NCI-H510A (cell line): ENCODE measurements at places on chromosomes 12 and 14.

- DNase-seq: no peak
These were observed at the start of gene CD69 for GRCh38 chr12:9760699-9761418. Gene CD69, minus strand, starts transcription at chr12:9760901. Its CDS starts 81 bp downstream, at chr12:9760820.

DNA sequence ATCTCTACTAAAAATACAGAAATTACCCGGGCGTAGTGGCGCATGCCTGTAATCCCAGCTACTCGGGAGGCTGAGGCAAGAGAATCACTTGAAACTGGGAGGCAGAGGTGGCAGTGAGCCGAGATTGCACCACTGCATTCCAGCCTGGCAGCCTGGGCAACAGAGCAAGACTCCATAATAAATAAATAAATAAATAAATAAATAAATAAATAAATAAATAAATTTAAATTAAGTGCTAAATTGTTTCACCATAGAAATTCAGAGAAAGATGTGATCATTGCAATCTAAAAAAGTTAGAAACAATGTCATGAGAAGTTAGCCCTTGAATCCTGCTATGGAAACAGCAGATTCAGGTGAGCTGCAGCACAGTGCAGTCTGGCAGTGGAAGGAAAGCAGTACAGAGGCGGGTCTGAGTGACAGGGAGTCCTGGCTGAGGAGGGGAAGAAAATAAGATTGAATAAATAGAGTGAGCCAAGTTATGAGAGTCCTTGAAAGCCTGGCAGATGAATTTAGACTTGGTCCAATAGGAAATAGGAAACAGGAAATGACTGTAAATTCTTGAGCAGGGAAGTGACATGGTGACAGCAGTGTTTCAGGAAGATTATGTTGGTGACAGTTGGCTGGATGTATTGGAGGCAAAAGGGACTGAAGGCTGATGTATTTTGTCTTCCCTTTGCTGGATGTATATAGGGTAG, 241.5 kb downstream of the GXYLT1 start:
- DNase-seq: no peak

DNA sequence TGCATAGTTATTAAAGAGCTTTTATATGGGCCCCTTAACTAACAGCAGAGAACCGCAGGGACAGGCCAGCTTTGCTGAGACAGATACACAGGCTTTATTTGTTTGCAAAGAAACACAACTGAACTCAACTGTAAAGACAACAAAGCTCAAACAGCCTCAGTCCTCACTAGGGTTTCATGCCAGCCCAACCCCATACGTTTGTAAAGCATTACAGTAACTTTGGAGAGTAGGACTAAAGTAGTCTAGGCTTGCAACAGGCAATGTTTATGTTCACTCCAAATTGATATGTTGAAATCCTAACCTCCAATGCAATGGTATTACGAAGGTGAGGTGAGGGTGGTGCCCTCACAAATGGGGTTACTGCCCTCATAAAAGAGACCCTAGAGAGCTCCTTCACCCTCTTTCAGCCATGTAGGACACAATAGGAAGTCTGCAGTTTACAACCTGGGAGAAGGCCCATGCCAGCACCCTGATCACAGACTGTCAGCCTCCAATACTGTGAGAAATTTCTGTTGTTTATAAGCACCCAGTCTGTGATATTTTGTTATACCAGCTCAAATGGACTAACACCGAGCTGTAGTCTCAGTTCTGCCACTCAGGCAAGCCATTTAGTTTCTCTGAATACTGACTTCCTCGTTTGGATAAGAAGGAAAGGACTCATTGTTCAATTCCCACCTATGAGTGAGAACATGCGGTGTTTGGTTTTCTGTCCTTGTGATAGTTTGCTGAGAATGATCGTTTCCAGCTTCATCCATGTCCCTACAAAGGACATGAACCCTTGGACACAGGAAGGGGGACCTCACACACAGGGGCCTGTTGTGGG, 35.2 kb downstream of the PPM1H start:
- DNase-seq: no peak

DNA sequence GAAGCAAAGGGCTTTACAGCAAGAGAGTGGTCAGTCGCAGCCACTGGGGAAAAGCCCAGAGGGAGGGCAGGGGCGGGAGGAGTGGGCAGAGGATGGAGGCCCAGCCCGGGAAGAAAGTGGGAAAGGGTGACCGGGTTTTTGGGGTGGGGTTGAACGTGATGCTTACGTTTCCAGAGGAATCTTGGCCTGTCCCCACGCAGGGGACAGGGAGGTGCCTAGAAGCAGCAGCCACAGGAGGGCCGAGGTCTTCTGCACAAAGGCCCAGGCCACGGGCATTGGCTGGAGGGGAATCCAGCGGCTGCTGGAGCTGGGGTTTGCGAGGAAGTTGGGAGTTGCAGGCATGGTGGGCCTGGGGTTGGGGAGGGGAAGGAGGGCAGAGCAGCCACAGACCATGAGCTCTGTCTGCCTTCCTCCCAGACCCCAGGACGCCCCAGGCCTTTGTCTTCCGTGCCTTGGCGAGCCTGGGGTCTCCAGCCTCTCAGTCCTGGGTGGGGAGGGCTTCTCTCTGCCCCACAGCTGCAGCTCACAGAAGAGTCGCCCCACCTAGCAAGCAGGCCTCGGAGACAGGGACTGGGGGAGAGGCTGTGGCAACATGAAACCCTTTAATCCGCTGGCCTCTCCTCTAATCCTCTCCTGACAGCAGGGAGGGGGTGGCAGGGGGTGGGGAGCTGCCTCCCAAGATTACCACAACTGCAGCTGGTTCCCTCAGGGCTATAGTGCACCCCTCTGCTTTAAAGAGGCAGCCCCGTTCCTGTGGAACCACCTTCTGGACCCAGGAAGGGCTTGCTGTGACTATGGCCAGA, at the start of gene CACNA2D4:
Gene CACNA2D4, minus strand, starts transcription at position 572 of the 803 bp plus-strand sequence. Its CDS starts 179 bp downstream, at position 393.
- no peak for DNase-seq

GRCh38 chr12:116879509-116880212, 1.6 kb downstream of the HRK start:
- DNase-seq: no peak

DNA sequence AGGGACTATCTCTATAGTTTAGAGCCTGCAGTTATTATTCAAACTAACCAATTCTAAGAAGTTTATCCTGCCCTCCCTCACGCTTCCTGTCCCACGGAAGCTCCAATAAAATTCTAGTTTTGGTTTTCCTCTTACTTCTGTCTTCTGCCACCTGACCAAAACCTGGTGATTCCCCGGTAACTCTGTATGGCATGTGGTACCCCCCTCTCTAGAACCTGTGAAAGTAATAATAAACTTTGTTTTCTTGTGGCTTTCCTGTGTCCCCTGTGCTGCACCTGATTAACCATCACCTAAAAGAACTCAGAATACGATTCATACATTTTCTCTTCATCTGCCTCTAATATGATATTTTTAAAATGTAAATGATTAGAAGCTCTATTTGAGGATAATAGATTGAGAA, 379.8 kb downstream of the APAF1 start:
- DNase-seq: no peak

GRCh38 chr14:104200591-104200990, 62.2 kb downstream of the KIF26A start:
- DNase-seq: no peak

- DNase-seq: no peak
These were observed 433.6 kb downstream of the AEBP2 start for GRCh38 chr12:19872621-19873540.

GRCh38 chr14:37625597-37626595, 30.5 kb downstream of the TTC6 start:
- no peak for DNase-seq

- no peak for DNase-seq
These were observed 1.7 kb downstream of the PRICKLE1 start for GRCh38 chr12:42587601-42588523.

GRCh38 chr12:15547691-15548090, 225.4 kb downstream of the PTPRO start:
- no peak for DNase-seq

GRCh38 chr12:104354167-104354867, 50.8 kb downstream of the EID3 start:
- no peak for DNase-seq

- DNase-seq: no peak
These were observed 17.0 kb downstream of the SLC4A8 start for GRCh38 chr12:51441583-51441982.
